ENCODE measurements at places on chromosomes 2 and 18.

- no peak for DNase-seq
Measured at GRCh38 chr18:449374-449773, 51.1 kb downstream of the COLEC12 start.

GRCh38 chr2:224407241-224407701, 5.4 kb upstream of the FAM124B start:
- DNase-seq: no peak

GRCh38 chr18:69636529-69637301, 236.0 kb downstream of the DOK6 start:
- DNase-seq: no peak

DNA sequence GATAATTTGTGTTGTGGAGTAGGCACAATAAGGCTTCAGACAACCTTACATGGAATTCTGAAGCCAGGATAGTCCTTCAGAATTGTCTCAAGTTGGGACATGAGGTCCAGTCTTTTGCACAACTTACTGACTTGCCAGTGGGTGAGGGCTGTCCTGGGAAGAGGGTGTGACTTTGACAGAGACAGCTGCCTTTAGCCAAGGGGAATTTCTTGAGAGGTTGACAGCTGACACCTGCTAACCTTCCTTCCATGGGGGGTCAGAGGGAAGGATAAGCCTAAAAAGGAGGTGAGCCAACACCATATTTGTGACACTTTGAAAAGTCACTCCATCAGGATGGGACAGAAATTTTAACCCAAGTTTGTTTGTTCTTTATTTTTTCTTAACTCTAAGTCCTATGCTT, 907.8 kb upstream of the CRIM1 start:
- DNase-seq: no peak

GRCh38 chr2:4715065-4715464, 977.1 kb upstream of the SOX11 start:
- DNase-seq: no peak

DNA sequence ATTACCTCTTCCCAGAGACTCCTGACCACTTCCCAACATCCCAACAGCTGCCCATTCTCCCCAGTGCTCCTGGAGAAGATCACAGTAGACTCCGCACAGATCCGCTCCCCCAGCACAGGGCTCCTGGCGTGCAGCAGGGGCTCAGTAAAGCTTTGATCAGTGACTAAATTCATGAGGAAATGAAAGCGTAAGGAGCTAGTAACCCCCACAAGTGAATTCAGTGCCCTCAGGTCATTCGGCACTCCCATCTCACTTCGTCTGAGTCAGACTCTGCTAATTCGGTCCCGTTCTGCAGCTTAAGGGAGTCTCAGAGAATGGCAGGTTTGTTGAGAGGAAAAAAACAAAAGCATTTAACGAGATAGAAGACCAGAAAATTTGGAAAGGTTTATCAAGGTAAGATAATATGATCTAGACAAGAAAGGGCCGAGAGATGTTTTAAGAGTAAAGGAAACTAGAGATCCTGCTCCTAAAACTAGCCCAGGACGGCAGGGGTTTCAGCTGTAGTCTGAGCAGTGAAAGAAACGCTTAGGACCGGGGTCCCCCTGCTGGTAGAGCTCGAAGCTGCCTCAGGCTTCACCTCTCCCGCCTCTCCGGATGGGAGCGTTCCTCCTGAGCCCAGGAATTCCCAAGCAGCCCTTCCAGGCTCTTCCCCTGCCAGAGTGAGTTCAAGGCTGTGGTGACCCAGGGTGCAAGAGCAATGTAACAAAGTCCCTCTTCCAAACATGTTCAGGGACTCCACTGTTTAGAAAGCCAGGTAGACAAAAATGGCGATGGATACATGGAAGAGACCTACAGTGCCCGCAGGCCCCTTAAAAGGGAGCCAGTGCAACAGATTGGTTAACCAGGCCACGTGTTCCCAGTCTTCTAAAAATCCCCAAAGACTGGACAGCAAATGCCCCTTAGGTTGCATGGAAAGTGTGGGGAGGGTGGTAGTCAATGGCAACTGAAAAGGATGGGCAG, 127.3 kb downstream of the DNER start:
- DNase-seq: no peak

DNA sequence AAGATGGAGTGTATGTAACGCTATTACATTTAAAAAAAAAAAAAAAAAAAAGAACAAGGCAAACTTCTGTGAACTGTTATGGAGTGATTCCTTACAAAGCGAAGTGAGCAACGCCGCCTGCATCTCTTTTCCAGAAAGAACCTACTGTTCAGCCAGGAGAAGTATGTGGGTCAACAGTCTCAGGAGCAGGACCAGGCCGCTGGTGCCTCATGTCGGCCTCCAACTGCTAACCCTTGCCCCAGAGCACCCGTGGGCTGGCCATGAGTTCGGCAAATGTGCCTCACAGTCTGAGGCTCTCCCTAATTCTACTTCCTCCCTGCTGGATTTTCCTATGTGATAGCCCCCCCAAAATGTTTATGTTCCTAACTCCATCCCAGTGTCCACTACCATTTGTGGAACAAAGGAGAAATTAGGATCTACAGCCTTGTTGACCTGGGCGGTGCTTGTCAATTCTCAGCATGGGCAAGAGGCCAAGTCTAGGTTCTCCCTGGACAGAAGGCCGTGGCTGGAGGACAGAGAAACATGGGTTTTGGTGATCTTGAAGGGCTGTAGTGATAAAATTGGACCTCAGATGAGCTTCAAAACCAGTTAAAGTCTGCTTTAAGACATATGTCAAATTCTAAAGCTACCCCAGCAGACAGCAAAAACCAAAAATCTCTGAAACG, 15.9 kb downstream of the FAM168B start:
- no peak for DNase-seq

GRCh38 chr2:223797811-223798721, 39.3 kb downstream of the AP1S3 start:
- no peak for DNase-seq

DNA sequence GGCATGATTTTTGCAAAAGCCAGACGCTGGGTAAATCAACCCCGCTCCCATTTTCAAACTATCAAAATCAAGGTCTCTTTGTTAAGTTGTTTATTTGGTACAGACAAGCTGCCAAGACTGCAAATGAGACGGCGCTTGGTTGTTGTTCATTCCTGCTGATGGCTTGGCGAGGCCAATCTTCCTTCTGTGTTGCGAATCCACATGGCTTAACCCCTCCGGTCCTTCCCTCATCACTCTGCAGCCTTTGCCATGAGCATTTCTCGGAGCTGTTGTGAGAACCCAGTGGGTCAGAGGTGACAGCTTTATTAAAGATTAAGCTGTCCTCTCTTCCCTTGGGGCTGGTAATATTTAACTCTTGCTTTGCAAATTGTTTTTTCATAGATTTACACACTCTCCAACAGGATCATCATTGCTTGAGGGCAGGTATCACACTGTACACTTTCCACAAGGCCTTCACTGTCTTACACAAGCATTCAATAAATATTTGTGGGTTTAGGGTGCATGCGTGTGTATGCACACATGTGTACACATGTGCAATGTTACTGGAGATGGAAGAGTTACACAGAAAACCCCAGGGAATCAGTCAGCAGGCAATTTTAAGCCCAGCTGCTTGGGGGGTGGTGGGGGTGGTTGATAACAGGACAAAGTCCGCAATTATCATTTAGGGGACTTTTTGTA, 27.8 kb upstream of the KCNF1 start:
- no peak for DNase-seq

DNA sequence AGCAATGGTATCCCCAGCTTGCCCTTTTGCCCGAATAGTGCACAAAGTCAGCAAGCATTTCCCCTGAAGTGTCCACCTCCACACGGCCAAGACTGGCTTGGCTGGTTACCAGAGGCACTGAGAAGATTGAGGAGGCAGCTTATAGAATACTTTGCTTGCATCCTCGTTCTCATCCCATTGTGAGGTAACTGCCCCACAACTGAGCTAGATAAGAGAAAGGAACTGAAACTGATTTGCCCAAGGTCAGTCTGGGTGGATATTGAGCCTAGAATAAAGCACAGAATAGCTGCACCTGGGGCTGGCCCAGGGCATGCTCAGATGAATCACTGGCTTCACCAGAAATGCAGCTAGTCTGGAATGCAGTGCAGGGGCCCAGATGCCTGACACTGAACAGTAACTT, 32.7 kb upstream of the MAP4K3 start:
- DNase-seq: no peak

GRCh38 chr2:27581417-27582128, 1.3 kb upstream of the ZNF512 start:
- no peak for DNase-seq

DNA sequence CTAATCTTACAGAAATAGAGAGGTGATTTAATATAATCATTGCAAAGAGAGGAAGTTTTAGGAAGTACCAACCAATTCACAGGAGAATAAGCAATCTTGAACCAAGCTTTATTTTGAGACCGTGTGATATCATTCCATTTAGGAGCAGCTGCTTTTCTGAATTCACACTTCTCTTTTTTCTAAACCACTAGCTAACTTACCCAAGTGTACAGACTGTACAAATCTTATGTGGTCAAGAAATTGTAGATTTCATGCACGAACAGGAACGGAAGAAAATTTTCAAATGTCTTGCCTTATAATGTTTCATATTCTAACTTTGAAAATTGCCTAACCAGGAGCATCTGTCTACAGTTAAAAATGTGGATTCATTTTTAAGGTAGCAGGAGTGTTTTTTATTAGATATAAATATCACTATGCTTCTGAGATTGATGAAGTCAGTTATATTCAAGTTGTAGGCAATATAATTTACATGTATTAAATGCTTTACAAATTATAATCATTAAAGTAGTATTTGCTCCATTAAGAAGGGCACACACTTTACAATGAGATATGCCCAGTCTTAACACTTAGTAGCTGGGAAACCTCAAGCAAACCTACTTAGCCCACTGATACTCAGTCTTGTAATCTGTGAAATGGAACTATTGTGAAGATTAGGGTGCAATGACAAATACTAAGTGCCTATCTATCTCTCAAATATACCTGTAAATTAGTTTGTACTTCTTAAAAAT, 302.2 kb upstream of the STON1 start:
- DNase-seq: no peak
